ENCODE measurements at places on chromosomes 12 and 14. TPM values are rescaled to one million over a fixed set of nuclear protein-coding genes. Genes with fewer than 3 reads are reported as not detected.
A peak's percentile ranks its signal among the peaks of the same experiment; 100 is the strongest.

DNA sequence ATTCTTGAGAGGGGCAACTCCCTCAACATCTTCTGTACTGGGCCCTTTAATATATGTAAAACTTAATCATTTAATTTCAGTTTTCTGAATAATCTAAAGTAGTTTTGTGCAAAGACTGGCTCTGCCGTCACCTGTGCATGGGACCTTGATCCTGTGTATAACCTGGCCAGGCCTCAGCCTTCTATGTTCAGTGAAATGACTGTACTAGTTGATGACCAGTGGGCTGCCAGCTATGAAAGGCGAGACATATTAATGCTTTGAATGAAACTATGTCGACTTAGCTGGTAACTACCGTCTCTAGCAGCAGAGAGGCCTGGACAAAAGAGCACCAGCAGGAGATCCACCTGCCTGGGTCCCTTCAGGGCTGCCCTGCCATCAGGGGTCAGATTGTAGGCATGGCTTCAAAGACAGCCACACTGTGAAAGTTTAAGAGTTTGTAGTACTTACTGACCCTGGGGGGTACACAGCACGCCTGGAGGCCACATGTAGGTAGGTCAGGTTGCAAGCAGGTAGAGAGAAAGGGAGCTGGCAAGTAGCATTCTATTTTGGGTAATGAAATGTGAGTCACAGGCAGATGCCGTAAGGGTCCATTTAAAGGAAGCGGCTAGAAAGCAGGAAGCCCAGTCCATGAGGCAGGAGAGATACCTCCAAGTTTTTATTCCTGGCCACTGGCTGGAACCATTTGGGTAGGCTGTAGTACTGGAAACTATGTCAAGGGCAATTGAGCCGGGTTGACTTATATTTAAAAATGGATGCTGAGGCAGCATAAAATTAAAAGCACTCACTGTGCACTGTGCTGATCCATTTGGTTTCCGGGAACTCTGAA, 77.2 kb downstream of the BHLHE41 start:
- DNase-seq = no peak

GRCh38 chr12:121532503-121533393, 48.1 kb downstream of the KDM2B start:
- DNase-seq = peak; percentile 39

DNA sequence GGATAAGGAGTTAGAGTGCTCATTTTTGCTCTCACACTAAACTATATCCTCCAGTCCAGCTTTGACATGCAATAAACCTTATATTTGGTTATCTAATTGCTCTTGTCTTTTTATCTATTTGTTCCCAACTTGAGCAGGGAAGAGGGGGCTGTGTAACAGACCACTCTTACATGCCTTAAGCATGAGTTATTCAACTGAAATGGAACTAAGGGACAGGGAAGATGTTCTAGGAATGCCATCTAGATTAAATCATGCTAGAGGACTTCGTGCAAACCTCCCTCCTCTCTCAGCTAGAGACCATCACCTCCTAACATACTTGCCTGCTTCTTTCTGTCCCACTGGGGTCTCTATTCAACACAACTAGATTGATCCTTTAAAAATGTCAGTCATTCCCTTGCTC, 20.6 kb downstream of the SPX start:
- no peak for DNase-seq

Gene BIN2
- 5.6 TPM for total RNA-seq

DNA sequence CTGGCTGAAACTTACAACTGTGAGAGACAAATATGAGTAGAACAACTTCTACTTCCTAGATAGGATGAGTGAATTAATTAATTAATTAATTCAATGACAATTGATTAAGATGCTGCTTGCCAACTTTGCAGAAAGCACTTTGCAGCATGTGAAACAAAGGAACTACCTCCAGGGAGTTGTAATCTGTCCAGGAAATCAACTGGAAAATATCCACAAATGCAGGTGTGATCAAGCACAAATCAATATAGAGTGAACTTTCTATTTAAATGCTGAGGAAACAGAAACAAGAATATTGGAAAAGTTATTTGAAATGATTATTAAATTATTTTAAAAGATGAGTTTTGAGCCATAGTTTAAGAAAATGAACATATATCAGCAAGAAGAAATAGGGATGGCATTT, 163.9 kb upstream of the ARID2 start:
- DNase-seq = no peak

Gene A2M
- 263 TPM for total RNA-seq

DNA sequence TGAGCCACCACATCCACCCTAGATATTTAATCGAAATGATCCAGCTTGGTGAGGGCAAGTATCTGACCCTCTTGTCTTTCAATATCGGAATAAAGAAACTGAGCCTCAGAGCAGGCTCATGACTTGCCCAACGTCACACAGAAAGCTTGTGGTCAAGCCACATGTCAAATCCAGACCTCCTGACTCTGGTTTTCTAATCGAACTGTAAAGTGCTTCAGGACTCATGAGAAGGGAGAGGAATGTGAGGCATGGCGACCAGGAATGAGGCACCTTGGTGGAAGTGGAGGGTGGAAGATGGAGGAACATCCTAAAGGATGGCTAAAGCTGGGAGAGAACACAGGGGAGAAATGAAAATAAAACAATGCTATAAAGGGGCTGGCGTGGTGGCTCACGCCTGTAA, 27.9 kb upstream of the SPPL3 start:
- no peak for DNase-seq

DNA sequence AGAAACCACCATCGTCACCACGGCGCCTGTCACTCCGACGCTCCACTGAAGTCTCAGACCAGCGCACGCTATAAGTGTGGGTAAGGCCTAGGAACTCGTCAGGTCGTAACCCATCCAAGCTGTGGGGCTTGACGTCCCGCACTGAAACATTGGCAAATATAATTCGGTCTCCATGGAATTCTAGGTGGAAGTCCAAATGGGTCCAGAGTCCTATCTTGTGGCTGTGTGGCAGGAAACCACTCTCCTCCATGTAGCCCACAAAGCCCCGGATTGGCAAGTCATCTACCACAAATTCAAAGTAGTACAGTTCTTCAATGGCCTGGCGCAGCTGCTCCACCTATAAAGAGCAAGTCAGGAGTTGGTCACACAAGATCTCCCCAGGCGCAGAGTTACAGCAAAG, 2.3 kb downstream of the TM9SF1 start:
- no peak for DNase-seq

Gene C14orf132
- 33.3 TPM for total RNA-seq

DNA sequence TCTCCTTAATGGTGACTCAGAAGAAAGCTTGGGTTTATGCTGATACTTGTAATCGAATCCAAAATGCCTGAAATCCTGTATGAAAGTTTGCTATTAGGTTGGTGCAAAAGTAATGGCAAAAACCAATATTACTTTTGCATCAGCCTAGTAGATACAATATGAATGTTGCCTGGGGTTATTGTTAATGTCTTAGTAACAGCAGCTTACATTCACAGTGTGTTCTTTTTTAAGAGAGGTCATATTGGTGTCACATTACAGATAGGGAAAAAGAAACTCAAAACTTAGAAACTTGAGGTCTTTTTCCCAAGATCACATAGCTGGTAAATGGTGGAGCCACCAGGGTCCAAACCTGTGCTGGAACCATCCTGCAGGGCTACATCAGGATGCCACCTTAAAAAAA, 25.2 kb downstream of the SRGAP1 start:
- no peak for DNase-seq

- DNase-seq = no peak
Measured at GRCh38 chr14:93285044-93285443, 47.8 kb downstream of the BTBD7 start.

- DNase-seq = no peak
Measured at GRCh38 chr14:59332727-59333126, 132.5 kb downstream of the GPR135 start.

- DNase-seq = no peak
Measured at GRCh38 chr14:60179431-60179869, 14.3 kb upstream of the DHRS7 start.

Gene SDR9C7
- total RNA-seq = 0.20 TPM

- no peak for DNase-seq
Measured at GRCh38 chr14:102914474-102915291, 7.8 kb upstream of the AMN start.

- DNase-seq = no peak
Measured at GRCh38 chr14:88683119-88683518, 109.6 kb downstream of the EML5 start.

Gene SLCO1A2
- total RNA-seq = 25.8 TPM

DNA sequence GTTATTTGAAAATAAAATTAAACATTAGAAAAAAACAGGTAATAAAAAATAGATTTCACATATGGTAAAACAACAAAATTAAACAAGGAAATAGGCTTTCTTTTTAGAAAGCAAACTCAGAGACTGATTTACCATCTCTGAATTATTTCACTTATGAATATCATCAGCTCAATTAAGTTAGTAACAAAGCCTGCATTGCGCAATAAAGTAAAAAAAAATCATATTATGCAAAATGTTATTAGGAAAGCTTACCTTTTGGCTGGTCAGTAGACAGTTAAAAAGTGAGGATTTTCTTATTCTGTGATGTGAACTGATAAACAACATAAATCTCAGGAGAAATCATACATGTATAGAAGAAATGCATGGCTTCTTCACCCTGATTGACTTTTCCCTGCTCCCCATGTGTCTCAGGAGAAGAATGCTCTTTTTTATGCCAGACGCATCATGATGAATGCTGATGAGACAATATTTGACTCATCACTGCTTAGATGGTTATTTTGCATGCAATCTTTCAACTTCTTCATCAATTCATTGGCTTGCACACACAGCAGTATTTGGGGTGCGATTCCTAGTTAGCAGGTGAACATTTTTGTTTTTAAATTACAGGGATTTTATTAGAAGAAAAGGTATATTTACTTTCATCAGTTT, 124.5 kb upstream of the USP15 start:
- no peak for DNase-seq

DNA sequence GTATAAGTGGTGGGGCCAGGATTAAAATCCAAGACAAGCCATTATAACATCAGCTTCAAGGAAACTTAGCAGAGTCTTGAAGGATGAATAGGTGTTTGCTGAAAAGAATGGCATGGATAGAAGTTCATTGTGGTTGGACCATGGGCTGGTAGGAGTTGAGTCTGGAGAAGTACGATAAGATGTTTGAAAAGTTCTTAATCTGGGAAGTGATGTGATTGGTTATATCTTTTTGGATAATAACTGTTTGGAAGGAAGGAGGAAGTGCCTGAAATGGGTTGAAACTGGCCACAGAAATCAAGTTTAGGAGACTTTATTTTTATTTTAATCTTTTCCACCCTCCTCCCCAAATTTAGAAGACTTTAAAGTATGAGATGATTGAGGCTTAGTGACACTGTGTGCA, 4.9 kb downstream of the DENR start:
- DNase-seq = no peak

GRCh38 chr14:104553166-104554087, 26.1 kb upstream of the C14orf180 start:
- no peak for DNase-seq

Gene ACSS3
- total RNA-seq = 26.0 TPM

DNA sequence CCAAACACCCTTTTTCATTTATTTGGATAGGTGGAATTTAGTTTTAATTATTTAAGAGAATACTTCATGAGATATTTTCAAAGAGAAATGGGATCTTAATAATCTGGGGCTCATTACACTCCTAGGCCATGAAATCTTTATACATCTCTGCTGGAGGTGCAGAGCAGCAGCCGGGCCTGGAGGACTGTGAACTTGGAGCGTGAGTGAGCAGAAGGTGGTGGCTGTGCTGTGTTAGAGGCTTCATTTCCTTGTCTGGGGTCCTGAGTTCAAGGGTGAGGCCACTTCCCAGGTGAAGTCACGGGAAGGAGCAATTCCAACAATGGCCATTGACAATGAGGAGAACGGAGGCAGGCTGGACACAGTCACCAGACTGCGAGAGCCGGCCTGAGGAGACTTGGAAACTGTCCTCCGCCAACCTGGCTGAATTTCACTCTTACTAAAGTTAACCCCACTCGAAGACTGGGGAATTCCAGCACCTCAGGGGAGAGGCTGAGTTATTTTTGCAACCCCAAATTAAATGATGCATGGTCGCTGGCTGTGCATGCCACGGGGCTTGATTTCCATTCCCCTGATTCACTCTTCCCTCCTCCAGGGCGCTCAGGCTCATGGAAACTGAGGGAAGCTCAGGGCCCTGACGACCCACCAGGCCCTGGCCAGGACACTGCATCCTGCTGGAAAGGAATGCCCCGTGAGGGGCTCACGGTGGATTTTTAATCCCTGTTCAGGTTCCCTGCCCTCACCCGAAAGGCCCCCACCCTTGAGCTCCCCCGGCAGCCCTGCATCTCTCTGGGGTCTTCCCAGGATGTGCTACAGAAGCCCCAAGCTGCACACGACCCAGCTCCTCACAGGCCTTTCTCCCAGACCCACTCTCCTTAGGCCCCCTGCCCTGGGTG, 22.6 kb upstream of the TRAF3 start:
- DNase-seq = no peak

DNA sequence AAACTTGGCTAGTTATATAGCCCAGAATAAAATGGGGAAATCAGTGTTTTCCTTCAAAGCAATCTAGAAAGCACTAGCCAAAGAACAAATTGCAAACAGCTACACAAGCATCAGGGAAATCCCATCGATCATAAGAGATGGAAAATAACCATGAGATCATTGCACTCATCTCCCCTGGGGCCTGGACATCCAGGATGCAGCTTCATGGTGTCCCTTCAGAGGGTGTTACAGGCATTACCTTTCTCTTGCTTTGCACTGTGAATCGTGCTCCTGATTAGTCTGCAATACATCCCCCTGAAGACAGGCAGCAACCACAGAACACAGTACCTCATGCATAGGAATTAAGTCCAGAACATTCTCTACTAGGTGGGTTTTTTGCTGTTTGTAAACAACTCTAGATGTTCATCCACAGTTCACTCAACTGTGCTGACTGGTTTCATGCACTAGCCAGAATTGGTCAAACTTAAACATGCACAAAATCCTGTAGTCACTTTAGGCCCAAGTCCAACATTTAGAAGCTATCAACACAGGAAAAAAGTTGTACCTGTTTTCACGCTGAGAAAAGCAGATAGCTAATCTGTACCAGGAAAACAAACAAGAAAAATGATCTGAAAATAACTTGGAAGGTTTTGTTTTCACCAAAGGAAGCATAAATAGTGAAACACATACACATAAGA, 120.1 kb downstream of the ZFP36L1 start:
- no peak for DNase-seq

Gene TMED10
- total RNA-seq = 353 TPM

GRCh38 chr12:55955344-55955743, 10.5 kb downstream of the PMEL start:
- no peak for DNase-seq

Measured in spinal cord (tissue), 10 donors.